ENCODE measurements at places on chromosomes 7 and 10.

GRCh38 chr7:26918241-26918640, 53.9 kb upstream of the SKAP2 start:
- no peak for DNase-seq

DNA sequence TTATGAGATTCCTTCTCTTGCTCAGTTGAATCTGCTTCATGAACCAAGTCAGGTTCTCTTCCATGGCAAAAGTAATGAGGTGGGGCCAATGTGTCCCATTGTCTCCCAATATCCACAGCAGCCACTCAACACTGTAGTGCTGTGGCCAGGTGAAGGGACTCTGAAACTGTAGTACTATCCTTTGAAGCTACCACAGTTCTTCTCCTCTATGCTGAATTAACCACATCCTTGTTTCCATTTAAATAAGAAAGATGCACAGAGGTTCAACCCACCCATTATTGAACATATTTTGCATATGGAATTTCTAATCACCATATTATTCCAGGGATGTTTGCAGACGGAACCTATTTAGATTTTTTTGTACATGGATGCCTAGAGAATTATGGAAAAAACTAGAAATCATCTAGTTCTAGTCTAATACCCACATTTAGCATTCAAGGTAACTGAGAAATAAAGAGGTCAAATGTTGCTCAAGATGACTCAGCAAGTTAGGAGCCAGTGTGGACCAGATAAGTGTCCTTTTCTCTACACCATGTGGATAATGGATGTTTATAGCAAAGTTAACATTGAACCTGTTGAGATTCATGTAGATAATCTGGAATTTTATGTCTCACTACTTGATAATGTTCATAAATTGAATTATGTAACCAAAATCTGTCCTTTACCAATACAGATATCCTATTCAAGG, 64.5 kb downstream of the LRRTM3 start:
- DNase-seq, result no peak

DNA sequence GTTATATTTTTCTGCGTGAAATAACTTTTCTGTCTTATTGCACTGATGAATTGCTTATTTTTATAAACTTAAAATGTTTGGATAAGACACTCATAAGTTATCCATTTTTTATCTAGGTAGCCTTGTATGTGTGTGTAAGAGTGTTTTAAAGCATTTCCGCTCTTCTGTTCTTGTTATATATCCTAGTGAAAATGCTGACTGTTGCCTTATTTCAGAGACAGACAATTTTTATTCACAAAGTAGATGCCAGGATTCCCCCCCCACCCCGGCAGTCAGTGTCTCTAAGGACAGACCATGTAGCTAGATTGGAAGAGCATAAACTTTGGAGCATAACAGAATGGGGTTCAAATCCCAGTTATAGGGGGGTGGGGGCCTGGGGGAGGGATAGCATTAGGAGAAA, 1.6 kb downstream of the SMC3 start:
- no peak for DNase-seq

GRCh38 chr10:21329995-21330627, 195.4 kb downstream of the SKIDA1 start:
- no peak for DNase-seq

DNA sequence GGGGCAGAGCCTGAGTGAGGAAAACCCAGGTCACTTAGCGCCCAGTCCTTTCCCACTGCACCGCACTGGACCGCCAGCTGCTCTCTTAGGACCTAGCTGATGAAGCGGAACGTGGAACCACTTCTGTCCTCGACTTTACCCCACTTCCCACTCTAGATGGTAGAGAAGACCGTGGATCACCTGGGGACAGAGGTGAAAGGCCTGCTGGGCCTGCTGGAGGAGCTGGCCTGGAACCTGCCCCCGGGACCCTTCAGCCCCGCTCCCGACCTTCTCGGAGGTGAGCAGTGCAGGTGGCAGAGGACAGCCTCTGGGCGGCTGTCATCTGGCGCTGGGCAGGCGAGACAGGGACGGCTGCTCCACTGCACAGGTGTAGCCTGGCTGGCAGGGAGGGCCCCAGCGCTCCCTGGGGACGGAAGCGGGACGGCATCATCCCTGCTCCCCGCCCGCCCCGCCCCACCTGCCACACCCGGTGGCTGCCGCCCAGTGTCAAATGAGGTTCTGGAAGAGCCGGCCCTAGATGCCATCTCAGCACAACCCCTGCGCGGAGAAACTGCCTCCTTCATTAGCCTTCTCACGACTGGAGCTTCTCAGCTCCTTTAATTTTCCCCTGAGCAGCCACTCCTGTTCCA, 11.7 kb downstream of the PLAC9 start:
- DNase-seq, result no peak

DNA sequence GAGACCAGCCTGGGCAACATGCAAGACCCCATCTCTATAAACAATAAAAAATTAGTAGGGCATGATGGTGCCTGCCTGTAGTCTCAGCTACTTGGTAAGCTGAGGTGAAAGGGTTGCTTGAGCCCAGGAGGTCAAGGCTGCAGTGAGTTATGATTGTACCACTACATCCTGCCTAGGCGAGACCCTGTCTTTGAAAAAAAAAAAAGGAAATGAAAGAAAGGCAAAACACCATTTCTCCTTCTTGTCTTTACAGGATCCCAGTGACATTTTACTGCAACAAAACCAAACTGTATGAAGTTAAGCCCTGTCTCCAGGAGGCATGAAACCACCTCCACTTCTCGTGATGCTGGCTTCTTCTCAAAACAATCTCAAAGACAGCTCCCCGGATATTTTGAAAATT, 29.9 kb upstream of the PBLD start:
- no peak for DNase-seq
